ENCODE measurements at places on chromosomes 1 and 21. TPM values are rescaled to one million over a fixed set of nuclear protein-coding genes. Genes with fewer than 3 reads are reported as not detected.

Gene OR6N1
- not detected for total RNA-seq

Gene CFHR1
- not detected for total RNA-seq

Gene PKLR
- not detected for total RNA-seq

Gene HES2
- total RNA-seq, result 17.6 TPM

Gene ANKRD45
- 0.13 TPM for total RNA-seq

Gene BRDT
- total RNA-seq, result not detected

Gene ZNF593OS
- total RNA-seq, result not detected

Gene SEC16B
- 0.39 TPM for total RNA-seq

Gene AK5
- 13.3 TPM for total RNA-seq

Gene HTR1D
- total RNA-seq, result 0.13 TPM

Gene APOBEC4
- not detected for total RNA-seq

Gene OR2T12
- not detected for total RNA-seq

Gene PGBD2
- total RNA-seq, result 5.9 TPM

Gene AURKAIP1
- 83.3 TPM for total RNA-seq

Gene TAGLN2
- 136 TPM for total RNA-seq

Gene CFH
- total RNA-seq, result 6.5 TPM

Gene EDARADD
- total RNA-seq, result under 0.01 TPM

Gene BARHL2
- not detected for total RNA-seq

Gene KCNJ15
- 0.51 TPM for total RNA-seq

Gene LCE2B
- not detected for total RNA-seq

Gene TRAF3IP3
- not detected for total RNA-seq

Gene CD52
- total RNA-seq, result not detected

Gene SETDB1
- 32.9 TPM for total RNA-seq

Gene C8B
- total RNA-seq, result not detected

Gene ISG20L2
- total RNA-seq, result 6.0 TPM

Gene PIGV
- total RNA-seq, result 7.2 TPM

Gene CELF3
- total RNA-seq, result not detected

Gene SPRR1A
- total RNA-seq, result not detected

Gene RIMKLA
- under 0.01 TPM for total RNA-seq

Gene TMEM201
- total RNA-seq, result 2.7 TPM

Gene IL20
- not detected for total RNA-seq

Gene MASP2
- total RNA-seq, result not detected

Gene THEM5
- total RNA-seq, result not detected

Gene CD48
- not detected for total RNA-seq

Gene ADARB1
- 23.9 TPM for total RNA-seq

Gene IKBKE
- 24.5 TPM for total RNA-seq

Gene MAB21L3
- not detected for total RNA-seq

Gene EVA1B
- total RNA-seq, result 71.5 TPM

Gene STUM
- total RNA-seq, result 0.25 TPM

Gene MSH4
- 0.13 TPM for total RNA-seq

Gene DNASE2B
- total RNA-seq, result not detected

Gene CFHR2
- not detected for total RNA-seq

Gene TBX19
- total RNA-seq, result 0.51 TPM

Gene EXOC8
- total RNA-seq, result 16.4 TPM

Gene IL22RA1
- total RNA-seq, result not detected

Gene IFNLR1
- total RNA-seq, result not detected

Gene SFN
- total RNA-seq, result 0.13 TPM

Gene LMX1A
- not detected for total RNA-seq

Data from dermis microvascular lymphatic vessel endothelial cell (primary cell).